SJSA1 (cell line): ENCODE measurements at places on chromosomes 12 and 14. TPM values are rescaled to one million over a fixed set of nuclear protein-coding genes. Genes with fewer than 3 reads are reported as not detected.

DNA sequence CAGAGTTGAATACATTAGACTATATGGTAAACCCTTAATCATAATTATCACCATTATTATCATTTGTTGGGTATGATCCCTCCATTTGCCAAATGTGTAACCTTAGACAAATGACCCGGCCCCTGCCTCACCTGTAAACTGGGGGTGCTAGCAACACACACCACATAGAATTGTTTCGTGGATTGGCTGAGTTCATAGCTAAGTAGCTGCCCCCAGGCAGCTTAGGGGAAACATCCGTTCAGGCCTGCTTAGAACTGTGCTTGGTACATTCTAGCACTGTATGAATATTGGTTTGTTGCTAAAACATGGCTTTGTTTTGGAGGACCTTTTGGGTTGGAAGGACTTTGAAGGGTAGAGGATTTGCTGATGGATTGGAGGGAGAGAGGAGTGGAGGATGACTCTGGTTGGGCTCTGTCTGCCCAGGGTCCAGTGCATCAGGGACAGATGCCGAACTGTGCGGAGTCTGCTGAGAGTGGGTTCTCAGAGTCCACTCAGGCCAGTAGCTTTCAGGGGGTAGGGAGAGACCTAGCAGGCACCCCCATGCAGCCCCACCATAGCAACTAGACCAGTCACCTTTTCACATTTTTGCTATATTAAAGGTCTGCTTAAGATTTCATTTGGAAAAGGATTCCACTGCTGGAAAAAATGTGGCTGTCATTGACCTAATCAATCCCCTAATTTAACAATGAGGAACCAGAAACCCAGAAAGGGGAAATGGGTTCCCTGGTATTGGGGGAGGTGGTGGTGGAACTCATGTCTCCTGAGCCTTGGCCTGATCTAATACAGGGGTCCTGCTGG, 2.2 kb downstream of the RIN3 start:
- no peak for DNase-seq

The MAP3K9 gene
- 0.22 and 0.68 TPM in 2 replicates for total RNA-seq

- DNase-seq: no peak
Observed at GRCh38 chr14:103418481-103418818, 33.2 kb downstream of the MARK3 start.

The ARL6IP4 gene
- total RNA-seq: 263 and 326 TPM in 2 replicates

DNA sequence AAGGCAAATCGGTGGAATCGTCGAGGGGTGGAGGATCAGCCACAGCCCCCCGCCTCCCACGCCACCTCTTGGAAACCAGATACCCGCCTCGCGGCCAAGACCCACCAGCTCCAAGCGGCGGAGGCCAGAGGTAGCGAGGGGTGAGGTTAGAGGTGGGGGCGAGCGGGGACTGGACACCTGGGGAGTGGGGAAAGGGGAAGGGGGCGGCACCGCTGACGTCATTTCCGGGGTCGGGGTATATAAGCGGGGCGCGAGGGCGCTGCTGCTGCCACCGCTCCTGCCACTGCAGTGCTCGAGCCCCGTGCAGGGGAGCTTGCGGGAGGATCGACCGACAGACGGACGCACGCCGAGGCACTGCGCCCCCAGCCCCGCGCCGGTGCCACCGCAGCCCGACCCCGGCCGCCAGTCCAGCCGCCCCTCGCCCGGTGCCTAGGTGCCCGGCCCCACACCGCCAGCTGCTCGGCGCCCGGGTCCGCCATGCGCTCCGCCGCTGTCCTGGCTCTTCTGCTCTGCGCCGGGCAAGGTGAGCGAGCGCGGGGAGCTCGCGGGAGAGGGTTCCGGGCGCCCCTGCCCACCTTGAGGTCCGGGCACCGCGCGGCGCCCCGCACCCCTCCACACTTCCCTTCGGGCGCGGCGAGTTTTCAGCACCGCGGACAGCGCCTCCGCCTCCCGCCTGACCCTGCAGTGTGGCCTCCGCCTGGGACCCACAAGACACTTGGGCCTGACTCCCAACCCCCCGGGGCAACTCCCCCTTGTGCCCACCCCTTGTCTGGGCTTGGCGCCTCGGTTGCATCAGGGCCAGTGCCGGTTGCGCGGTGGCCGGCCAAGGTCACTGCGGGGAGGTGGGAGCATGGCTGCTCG, at the start of gene CHGA:
TSS of gene CHGA (plus strand) at position 268 of the 861 bp plus-strand sequence. CDS start at position 478, 210 bp downstream.
- peak; percentile 57 for DNase-seq

DNA sequence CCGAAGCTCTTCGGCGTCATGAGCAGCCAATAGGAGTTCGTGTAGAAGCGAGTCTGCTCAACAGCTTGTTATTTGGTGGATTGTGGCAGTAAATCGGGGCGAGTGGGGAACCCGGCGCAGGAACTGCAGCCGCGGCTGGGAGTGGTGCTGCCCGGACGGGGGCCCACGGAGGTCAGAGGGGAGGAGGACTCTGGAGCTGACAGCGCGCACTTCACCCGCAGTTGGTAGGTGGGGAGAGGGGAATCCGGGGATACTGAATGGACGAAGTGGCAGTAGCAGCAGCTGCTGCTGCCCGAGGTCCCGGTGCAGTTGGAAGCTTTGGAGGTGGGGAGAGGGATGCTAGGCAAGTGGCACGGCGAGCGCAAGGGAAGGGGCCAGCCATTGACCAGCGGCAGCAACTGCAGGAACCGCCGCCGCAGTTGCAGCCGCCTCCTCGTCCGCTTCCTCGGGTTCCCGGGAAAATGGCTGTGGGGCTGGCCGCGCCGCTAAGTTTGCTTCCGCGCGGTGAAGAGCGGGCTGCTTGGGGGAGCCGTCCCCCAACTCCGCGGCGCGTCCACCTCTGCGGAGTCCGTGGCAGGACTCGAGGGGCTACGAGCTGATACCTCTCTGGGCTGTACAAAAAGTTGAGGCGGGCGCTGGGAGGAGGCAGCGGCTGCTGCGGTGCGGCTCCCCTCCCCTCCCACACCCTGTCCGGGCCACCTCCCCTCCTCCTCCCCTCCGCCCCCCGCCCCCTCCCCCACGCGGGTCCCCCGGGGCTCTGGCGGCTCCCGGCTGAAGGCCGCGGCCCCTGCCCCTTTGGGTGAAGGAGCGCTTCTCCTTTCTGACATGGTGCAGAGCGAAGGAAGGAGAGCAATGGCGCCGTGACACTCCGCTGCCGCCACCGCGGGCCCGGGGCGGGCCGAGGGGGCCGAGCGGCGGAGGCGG, at the start of gene ARID4A:
TSS of gene ARID4A (plus strand) at position 79 of the 924 bp plus-strand sequence. CDS start 1,300 bp downstream, outside the sequence.
- no peak for DNase-seq

DNA sequence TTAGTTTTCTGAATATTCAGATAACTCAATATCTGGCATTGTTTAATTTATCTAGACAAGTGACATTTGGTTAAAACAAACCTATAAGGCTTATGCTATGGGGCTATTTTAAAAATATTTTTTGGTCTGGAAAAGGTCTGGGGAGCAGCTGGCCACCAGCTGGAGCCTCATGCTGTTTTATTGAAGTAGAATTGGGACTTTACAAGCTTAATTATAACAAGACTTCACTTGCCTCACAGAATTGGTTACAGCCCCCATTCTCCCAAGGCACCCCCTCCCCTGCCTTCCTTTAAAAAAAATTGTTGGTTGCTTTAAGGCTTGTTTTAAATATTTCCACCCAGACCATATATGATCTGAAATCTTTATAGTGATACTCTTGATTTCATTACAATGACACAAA, 453.9 kb downstream of the ADAMTS20 start:
- peak; percentile 82 for DNase-seq

The CDK2 gene
- total RNA-seq: 74.4 and 82.1 TPM in 2 replicates

The GPR162 gene
- 0.16 TPM in 1 of 2 replicates, not detected in the other for total RNA-seq

DNA sequence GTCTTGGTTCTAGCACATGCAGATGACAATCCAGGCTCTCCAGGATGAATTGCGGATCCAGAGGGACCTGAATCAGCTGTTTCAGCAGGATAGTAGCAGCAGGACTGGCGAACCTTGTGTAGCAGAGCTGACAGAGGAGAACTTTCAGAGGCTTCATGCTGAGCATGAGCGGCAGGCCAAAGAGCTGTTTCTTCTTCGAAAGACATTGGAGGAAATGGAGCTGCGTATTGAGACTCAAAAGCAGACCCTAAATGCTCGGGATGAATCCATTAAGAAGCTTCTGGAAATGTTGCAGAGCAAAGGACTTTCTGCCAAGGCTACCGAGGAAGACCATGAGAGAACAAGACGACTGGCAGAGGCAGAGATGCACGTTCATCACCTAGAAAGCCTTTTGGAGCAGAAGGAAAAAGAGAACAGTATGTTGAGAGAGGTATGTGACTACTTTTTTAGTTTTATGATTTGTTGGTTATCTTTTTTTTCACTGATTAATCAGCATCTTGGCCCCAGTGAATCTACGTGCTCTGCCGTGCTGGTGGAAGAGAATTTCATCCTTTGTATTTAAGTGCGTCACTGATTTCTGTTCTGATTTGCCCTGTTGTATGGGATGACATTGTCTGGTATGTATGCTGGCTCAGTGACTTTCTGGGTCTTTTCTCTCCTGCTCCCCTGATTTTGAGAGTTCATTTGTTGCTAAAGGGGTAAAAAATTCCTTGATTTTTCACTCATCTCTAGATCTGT, 92.3 kb downstream of the ERC1 start:
- no peak for DNase-seq

GRCh38 chr14:77489041-77489440, 9.6 kb downstream of the ISM2 start:
- DNase-seq: no peak

DNA sequence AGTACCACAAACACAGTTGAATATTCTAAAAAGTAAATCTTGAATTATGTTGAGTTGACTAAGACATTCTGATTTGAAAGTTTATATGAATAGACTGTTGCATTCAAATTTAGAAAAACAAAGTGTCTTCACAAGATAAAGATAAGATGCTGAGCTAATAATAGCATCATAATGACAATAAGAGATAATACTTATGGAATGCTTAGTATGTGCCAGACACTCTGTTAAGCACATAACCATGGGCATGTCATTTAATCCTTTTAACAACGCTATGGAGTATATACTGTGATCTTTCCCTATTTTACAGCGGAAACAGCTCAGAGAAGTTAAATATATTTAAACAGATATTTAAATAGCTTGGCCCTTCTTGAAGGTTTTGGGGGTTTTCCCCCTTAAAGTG, 163.4 kb downstream of the SRGAP1 start:
- peak; percentile 40 for DNase-seq

DNA sequence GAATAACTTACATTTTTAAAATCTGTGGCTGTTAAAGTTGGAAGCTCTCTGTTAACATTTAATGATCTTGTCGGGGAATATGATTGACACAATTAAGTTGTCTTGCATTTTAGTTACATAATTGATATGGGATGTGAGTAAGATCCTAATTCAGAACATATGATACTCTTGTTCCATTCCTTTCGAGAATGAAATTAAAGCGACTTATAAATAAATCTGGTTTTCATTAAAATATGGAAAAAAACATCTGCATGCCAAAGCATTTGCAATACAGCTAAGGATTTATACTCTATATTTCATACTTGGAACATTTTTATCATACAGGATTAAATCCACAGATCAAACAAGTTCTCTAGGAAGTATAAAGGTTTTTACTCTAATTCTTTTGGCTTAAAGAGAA, 52.0 kb downstream of the SLC38A6 start:
- no peak for DNase-seq

DNA sequence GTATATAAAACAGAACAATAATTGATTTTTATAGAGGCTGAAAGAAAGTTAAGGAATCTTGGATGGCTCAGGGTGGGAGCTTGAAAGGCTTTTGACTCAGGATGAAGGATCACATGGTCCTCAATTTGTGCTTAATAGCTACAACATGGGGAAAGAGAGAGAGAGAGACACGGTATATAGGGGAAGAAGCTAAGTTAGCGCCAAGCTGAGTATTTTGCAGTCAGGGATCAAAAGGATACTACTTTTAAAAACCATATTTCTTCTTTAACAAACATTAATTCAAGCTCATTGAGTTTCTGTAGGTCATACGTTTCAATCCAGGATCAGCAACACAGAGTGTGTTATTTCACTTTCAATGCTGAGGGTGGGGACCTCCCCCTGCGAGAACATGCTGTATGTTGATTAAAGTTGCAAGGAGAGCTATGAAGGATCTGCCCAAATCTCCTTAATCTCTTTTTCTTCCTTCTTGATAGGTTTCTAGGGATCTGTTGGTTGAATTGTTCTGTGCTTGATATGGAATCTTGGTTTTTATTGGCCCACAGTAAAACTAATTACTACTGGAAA, 133.1 kb upstream of the NUDT4 start:
- no peak for DNase-seq
